ENCODE measurements at places on chromosomes 1 and 21.

DNA sequence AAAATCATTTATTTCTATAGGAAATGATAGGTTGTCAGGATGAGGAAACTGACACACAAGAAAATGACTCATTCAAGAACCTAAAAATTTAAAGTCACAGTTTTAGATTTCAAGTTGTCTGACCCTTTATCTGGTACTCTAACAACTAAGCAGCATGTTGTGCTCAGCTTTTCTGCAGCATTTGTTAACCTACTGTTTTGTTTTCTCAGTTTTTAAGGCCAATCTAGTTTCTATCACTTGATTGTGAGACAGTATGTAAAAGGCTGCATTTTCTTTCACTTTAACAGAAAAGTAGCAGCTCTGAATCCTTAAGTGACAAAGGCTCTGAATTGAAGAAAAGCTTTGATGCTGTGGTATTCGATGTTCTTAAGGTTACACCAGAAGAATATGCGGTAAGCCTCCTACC lies 59.1 kb downstream of the RALGPS2 start:
- DNase-seq, result no peak

- DNase-seq, result no peak
Observed at GRCh38 chr1:1082239-1082775, 8.2 kb upstream of the RNF223 start.

GRCh38 chr1:63779338-63780211 lies 5.8 kb downstream of the ROR1 start:
- DNase-seq, result no peak

DNA sequence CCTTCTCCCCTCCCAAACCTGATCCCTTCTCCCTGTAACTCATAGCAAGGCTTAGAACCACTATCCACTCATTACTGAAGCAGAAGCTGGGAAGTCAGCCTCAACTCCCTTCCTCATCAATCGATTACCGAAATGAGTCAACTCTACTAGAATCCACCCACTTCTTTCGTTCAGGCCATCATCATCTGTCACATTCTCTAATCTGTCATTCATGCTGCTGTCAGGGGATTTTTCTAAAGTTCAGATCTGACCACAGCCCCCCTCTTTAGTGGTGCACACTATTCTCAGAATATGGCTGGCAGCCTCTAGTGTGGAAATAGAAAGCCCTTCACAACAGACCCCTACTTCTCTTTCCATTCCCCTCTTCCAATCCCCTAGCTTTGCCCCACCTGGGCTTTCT lies 5.1 kb downstream of the NT5C1A start:
- DNase-seq, result no peak

DNA sequence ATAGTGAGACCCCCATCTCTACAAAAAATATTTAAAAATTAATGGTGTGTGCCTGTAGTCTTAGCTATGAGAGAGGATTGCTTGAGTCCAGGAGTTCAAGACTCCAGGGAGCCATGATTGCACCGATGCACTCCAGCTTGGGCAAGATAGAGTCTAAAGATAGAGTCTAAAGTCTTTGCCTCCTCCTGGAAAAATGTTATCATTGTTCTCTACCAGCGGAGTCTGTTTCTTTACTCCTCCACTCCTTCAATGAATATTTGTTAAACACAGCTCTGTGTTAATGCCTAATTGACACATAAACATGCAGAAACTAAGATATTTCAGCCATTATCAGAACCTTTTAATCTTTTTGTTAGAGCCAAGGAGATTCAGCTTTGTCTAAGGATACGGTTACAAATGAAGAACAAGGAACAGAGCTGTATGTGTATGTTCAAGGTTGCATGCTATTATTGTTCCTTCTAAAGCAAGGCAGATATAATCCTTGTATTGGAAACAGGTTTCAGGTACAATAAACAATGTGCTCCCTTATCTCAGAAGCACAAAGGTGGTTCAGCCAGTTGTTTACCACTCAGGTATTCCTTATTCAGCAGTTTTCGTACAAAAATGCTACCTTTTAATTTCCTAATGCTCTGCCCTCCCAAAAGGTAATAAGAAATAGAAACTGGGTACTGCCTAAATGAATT lies 15.4 kb downstream of the OVAAL start:
- no peak for DNase-seq

- no peak for DNase-seq
Observed at GRCh38 chr1:156193208-156193487, 756 bp upstream of the SLC25A44 start.

DNA sequence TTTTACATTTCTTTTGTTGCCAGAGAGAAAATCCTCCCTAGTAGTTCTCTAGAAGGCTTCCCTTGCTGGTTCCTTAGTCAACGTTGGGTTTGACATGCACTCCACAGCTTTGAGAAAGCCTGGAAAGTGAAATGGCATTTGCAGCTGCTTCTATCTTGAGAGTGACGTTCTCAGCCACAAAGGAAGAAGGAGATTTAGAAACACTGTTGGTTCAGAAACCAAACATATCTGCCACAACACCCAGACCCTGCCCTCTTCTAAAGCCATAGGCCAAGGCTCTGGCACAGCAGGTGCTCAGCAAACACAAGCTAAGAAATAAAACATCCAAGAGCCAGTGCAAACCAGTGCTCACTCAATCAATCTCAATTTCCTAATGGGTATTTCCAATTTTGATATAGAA lies 121.4 kb downstream of the CCDC185 start:
- no peak for DNase-seq

GRCh38 chr1:69540052-69540451 lies 27.7 kb upstream of the LRRC7 start:
- no peak for DNase-seq

GRCh38 chr1:116256286-116256649 lies 116.8 kb upstream of the ATP1A1 start:
- no peak for DNase-seq

DNA sequence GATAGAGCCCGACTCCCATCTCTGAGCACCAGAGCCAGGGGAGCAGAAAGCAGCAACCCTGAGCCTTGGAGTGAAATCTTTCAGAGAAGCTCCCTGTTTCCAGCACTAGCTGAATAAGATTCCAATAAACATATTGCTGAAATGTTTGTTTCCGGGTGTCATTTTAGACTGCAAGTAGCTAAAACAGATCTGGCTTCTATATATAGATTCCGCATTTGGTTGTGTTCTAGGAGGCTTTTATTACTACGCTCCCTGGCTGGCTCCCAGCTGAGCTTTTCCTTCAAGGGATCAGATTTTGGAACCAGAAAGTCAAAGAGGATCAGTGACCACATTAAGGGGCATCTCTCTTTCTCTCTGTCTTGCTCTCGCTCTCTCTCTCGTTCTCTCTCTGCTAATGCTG lies 88.2 kb downstream of the PAPPA2 start:
- no peak for DNase-seq

GRCh38 chr21:24025101-24025500 lies 1582.2 kb downstream of the MRPL39 start:
- no peak for DNase-seq

DNA sequence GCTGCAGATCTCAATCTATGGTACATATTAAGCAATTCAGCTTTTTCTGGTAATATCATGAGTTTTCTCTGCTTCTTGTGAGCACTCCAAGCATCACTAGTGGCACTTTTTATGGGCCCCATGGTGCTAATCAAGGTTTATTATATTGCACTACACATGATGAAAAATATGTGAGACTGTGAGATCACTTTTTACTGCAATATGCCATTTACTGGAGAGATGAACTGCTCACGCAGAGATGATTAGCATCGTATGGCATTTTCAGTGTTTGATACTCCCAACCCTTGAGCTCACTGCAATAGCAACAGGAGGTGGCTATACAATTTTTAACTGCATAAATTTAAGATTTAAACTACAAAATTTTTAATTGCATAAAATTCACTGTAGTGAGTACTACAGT lies 8.7 kb upstream of the KCNK1 start:
- no peak for DNase-seq

GRCh38 chr1:16927711-16928485 lies 6.2 kb downstream of the CROCC start:
- no peak for DNase-seq

- DNase-seq, result no peak
Observed at GRCh38 chr1:93328809-93329760, 16.6 kb upstream of the DR1 start.

DNA sequence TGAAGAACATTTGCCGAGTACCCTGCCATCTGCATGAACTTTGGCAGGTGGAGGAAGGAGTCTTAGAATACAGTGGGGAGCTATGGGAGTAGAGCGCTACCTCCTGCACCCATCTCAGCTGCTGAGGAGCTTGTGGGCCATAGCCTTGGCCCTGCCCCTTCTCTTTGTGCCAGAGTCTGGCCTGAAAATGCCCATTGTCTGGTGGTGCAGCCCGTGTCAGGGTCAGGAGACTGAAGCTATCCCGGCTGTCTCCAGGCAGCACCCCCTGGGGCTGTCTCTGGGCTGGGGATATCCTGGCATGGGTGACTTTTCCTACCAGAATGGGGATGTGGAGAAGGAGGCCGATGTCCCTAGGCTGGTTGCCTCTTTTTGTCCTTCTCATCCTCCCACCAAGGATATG lies 7.3 kb downstream of the IPO13 start:
- DNase-seq, result no peak

DNA sequence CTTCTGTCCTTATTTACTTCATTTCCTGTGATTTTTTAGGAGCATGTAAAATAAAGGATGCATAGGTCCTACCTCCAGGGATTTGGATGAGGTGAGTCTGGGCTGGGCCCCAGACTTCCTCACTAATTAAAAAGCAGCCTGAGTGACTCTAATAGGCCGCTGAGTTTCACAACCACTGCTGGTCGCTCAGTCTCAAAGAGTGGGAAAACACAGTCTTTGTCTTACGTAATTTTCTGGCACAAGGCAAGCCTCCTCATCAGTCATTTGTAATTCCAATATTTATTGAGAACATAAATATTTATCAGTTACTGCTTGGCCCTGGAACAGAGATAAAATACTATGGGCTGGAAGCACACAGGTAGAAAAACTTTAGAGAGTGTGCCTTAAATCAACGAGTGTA lies 195.4 kb upstream of the RUNX1 start:
- no peak for DNase-seq

DNA sequence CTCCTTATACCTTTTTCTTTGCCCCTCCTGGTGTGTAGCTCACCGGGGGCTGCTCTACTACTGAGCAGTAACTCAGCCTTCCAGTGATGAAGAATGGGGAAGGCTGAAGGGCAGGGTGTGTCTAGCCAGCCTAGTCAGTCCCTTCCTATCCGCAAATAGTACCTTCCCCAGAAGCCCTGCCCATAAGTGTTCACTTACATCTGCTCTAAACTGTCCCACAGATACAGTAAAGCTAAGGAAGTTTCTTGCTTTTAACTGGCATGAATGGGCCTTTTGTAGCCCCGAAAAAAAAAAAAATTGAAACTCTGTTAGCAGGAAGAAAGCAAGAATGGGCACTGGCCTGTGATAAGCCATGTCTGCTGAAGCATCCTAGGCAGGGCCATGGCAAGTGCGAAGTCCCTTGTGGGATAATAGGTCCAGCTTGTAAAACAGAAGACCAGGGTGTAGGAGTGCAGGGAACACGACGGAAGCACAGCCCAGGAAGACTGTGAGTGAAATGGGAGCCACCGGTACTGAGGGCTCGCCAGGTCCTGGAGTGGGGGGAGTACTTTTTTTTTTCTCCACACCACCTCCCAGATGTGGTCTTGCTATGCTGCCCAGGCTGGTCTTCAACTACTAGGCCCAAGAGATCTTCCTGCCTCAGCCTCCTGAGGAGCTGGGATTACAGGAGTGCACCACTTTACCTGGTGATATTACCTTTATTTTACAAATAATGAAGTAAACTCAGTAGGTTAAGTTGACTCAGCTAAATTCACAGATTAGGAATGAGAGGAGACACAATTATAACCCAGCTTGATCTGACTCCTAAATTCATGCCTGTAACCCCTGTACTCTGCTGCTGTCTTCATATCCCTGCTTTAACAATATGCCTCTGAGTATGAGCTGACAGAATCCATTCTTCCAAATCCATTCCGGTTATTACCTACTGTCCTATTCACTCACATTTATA lies 347.5 kb downstream of the SMYD3 start:
- DNase-seq, result peak; percentile 87

- DNase-seq, result no peak
Observed at GRCh38 chr21:19489930-19490329, 1086.3 kb upstream of the TMPRSS15 start.

DNA sequence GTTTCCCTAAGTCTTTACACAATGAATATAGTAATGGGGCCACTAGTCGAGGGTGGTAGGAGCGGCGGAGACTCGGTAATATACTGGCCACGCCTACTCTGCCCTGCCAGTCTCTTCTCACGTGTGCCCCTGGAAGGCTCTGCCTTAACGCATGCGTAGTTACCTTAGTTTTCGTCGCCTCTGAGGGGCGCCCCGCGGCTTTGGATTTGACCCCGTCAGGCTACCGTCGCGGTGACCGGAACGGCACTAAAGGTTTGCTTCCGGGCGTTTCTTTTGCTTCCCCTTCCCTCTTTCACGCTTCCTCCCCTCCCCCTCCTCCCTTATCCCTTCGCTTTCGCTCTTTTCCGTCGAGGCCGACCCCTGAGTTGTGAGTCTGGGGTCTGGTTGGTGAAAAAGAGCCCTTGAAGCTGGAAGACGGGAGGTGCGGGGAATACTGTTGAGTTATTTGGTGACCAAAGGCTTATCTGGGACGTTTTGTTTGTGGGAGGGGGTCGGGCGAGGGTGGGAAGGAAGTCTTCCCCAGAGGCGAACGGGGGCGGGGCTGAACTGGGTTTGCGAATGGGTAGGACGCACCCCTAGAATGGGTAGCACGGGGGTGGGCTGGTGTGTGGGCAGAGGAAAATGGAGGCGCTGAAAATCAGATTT lies at the start of gene SETDB1:
Gene SETDB1, plus strand, starts transcription at position 267 of the 645 bp plus-strand sequence. CDS start 1,352 bp downstream, outside the sequence.
- DNase-seq, result peak; percentile 95

DNA sequence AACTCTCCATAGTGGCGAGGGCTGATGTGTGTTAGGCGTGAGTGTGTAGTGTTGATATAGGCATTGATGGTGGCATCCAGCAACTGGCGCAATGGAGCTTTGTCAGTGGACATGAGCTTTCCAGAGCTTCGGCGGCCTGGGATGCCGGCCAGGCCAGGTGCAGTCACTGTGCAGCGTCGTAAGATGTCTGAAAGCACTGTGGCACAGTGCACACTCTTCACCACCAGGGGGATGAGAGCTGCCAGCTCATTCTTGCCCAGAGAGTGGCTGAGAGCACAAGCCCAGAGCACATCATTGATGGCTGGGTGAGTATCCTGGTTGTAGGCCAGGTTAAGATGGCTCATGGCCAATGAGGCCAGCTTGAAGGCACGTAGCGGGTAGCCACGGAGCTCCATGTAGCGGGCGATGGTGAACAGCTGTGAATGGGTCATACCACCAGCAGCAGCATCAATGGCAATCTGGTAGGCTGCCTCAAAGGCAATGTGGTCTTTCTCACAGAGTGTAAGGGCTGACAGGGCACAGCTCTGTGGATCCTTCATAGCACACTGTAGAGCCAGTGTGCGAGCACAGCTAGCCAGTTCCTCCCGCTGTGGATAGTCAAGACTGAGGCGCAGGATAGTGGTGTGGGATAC lies 6.7 kb downstream of the UROD start:
- DNase-seq, result no peak

GRCh38 chr1:199264283-199264682 lies 625.4 kb downstream of the PTPRC start:
- no peak for DNase-seq

GRCh38 chr1:205567716-205568115 lies 63.2 kb downstream of the CDK18 start:
- no peak for DNase-seq

Data from COLO829 (cell line).